ENCODE measurements at places on chromosomes 1 and 21.

- no peak for DNase-seq
These were observed 11.6 kb upstream of the GPR153 start for GRCh38 chr1:6272452-6272851.

- DNase-seq: no peak
These were observed 47.9 kb upstream of the VCAM1 start for GRCh38 chr1:100671601-100672000.

DNA sequence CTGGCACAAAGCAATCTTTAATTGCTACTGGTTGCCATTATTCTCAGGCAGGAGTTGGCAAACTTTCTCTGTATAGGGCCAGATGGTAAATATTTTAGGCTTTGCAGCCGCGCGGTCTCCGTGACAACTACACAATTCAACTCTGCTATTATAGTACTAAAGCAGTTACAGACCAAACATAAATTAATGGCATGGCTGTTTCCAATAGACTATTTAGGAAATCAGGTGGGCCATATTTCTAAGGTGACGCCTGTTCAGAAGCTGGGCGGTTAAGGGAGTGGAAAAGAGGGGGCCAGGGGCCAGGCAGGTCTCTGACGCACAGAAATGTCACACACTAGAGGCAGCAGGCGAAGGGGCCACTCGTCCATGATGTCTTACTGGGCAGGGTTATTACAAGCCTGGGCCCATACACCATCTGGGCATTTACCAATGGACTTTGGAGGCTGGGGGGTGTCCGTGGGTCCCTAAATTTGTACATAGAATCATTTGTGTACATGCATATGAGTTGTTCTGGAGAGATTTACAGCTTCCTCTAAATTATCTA lies 80.1 kb downstream of the STUM start:
- no peak for DNase-seq

- no peak for DNase-seq
These were observed 15.1 kb downstream of the ELK4 start for GRCh38 chr1:205616563-205617293.

DNA sequence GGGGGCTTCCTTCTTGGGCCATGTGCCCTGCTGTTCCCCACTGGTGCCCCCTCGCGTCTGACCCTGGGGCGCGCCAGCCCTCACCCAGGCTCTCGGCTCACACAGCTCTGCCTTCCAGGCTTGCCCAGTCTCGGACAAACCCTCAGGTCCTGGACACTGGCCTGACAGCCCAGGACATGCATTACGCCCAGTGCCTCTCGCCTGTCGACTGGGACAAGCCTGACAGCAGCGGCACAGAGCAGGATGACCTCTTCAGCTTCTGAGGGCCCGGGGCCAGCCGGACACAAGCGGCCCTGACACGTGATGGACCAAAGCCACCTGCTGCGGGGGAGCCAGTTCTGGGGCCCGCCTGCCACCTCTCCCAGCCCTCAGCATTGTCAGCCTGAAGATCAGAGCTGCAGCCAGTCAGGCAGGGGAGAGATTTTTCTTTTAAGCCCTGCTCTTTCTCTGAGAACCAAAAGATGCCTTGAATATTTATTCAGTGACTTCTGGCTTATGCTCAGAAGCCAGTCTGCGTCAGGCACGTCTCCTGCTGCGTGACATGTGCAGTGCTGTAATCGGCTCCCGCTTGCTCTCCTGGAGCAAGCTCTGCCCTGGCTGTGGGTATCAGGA lies 23.4 kb downstream of the LDLRAP1 start:
- DNase-seq: peak; percentile 90

- DNase-seq: peak; percentile 55
These were observed 58.3 kb downstream of the ASTN1 start for GRCh38 chr1:177106196-177106595.

DNA sequence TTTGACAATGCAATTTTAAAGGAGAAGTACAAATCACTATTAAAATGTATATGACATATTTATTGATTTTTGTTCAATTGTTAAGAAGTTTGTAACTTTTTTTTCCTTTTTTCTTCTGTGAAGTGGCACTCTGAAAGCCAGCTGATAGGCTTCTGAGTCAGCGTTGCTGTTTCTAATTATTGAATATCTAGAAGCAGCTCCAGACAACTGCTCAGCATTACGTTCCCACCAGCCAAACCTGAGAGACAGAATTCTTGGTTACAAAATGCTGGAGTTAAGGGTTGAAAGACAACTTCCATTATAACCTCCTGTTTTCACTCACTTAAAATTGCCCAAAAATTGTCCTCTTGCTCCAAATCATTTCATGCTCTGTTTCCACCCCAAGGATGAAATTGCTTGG lies 31.4 kb upstream of the LMX1A start:
- DNase-seq: no peak

GRCh38 chr1:27388337-27389005 lies 4.0 kb upstream of the GPR3 start:
- DNase-seq: no peak

DNA sequence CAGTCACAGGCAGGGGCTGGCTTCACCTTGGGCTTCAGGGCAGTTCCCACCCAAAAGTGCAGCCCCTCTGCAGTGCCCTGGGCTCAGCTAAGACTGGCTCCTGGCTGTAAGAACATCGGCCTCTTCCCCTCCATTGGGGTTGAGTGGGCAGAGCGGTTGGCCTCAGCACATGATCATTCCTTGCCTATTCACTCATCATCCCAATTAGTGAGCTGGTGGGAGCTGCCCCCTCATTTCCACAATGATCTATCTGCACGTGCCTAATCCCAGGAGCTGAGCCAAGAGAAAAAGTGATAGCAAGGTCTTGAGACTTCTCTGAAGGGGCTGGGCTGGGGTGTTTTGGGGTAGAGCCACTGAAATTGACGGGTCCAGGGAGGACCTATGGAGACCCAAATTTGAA lies 133.6 kb downstream of the SYF2 start:
- DNase-seq: no peak

DNA sequence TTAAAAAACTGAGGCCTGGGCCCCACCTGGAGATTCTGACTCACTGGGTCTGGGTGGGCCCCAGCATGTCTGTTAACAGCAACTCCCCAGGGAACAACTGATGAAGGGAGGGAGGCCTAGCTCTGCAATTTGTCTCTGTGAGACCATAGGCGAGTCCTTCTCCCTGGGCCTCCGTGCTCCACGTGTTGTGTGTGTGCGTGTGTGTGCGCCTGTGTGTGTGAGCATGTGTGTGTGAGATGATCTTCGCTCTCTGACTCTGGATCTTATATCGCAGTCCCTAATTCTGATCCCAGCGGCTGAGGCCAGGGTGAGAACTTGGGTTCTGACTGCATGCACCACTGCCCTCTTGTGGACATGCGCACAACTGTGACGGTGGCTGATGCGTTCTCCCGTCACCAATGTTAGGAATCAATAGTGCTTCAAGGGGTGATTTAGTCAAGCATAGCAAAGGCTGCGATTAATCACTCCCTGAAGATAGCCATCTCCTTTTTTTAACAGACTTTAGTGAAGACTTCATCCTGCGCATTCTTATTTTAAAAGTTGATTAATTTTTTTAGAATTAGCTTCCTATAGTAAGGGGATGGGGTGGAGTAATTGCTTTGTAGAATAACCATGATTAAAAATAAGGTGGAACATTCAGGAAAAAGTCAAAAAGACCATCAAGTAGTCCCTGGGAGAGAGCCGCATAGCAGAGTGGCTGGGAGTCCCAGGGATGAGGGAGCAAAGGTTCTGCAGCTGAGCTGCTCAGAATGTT lies 62.4 kb upstream of the USP24 start:
- peak; percentile 72 for DNase-seq

DNA sequence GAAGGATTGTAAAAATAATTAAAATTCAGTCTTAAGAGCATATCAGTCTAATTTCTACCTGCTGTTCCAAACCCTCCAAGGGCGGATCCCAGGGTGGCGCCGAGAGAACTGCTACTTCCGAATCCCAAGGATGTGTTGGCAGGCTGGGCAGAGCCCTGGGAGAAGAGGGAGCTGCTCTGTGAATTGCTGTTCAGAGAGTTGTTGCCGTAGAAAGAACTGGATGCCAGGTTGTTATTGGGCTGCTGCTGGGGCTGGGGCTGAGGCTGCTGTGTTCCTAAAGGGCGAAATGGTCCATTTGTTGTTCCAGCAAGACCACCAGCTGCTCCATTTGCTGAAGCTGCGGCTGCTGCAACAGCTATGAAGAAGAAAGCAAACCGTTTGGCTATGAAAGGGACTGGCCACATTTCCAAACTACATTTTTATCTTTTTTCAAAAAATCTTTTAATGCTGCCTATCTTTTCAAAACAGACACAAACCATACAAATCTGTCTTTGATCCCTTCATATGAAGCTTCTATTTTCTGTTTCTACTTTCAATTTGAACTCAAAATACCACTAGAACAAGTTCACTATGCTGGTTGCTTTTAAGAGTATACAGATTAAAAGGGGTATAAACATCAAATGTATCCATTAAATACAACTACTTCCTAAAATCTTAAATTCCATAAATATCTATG lies 57.5 kb upstream of the SDC3 start:
- DNase-seq: peak; percentile 66

- peak; percentile 90 for DNase-seq
These were observed 137.9 kb downstream of the SLC45A1 start for GRCh38 chr1:8455700-8456307.

DNA sequence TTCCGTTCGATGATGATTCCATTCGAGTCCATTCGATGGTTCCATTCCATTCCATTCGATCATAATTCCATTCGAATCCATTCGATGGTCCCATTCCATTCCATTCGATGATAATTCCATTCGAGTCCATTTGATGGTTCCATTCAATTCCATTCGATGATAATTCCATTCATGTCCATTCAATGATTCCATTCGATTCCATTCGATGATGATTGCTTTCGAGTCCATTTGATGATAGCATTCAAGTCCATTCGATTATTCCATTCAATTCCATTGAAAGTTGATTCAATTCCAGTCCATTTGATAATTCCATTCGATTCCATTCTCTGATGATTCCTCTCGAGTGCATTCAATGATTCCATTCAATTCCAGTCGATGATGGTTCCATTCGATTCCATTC lies 3895.3 kb downstream of the SRGAP2C start:
- DNase-seq: no peak

GRCh38 chr1:59597420-59598119 lies 217.2 kb upstream of the HOOK1 start:
- no peak for DNase-seq

DNA sequence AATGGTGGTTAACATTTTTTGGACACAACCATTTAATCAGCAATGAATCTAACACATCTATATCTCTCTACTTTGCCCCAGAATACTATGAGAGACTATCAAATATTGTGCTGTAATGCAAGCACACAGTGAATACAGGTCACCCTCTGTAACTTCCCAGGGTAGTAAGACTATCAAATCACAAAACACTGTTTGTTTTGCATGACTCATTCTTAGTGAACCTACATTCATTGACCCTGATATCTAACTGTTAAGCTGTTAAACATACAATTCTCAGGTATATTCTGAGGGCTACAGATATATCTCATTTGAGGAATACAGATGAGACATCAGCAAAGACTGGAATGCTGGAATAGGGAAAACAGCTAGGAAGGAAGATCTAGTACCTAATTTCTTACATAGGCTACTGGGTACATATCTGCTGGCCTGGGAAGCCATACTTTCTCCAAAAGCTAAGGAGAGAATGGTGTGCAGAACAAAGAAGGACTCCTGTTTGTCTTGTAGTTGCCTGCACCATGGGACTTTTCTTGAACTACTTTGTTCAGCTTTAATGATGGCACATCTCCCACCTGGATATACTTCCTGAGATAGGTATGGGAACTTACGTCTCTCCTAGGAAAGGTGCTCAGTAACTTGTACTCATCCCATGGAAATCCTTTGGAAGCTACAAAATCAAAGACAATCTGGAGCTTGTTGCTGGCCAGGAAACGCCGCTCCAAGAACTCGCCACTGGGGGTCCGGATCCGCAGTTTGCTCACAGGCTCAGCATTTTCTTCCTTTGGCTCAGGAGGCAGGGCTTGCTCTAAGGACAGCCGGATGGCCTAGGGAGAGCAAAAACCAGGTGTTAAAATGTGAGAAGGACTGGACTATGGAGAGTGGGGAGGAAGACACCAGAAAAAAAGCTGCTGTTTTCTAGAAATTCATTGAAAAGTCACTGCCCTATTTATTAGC lies 51.9 kb upstream of the DMRTA2 start:
- DNase-seq: no peak

DNA sequence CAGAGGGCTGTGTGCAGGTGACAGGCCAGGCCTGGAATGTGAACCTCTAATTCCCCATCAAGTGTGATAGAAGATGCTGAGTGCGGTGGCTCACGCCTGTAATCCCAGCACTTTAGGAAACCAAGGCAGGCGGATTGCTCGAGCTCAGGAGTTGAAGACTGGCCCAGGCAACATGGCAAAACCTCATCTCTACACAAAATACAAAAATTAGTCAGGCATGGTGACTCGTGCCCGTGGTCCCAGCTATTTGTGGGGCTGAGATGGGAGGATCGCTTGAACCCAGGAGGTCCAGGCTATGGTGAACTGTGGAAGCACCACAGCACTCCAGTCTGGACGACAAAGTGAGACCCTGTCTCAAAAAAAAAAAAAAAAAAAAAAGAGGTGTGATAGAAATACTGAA lies 40.1 kb upstream of the PUM1 start:
- DNase-seq: no peak

GRCh38 chr1:171919891-171920887 lies 78.9 kb downstream of the DNM3 start:
- DNase-seq: no peak

GRCh38 chr1:222104694-222105392 lies 363.0 kb upstream of the DUSP10 start:
- no peak for DNase-seq

DNA sequence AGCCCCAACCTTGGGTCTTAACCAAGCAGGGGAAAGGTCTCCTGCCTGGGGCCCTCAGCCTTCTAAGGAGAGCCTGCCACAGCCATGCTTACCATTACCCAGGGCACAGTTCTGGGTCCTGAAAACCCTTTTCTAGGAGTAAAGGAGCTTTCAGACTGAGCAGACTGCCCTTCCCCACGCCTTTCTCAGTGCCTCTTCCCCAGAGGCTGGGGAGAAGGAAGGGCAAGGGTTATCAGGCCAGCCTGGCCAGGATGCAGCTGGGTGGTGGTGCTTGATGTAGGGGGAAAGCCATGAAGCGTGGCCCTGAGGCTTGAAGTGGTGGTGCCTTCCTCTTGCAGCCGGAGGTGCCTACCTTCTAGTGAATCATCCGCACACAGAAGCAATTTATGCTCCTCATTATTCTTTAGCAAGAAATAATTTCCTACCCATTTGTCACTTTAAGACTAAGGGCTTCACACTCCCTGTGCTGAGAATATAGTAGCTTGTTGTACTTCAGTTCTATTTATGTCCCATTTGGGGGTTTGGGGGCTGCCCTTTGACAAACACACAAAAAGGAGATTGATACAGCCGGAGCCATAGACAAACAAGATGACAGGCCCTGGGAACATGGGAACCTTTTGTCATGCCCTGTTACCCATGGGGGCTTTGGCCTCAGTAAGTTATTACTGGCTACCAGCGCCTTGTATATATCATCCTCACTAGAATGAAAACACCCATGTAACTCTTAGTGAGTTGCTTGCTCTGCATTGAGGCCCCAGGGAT lies 40.7 kb downstream of the MAN1C1 start:
- DNase-seq: no peak

DNA sequence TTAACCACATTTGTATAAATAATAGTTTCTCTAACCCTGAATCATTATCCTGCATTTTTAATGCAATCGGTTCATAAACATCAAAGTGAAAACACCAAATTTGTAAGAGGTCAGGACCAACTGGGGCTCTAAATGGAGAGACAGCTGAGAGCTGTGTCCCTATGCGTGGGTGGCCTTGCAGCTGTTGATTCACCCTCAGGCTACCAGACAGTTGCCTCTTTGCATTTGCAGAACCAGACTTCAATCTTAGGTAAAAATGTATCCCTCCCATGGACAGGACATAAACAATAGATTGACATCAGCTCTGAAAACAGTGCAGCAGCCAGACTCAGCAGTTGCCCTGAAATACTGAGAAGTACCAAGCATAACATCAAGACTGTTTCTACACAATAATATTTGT lies 8.8 kb upstream of the TGFB2 start:
- no peak for DNase-seq

Measured in umbilical cord (tissue), 2 donors.